ENCODE measurements at places on chromosomes 3 and 15.

- no peak for DNase-seq
Measured at GRCh38 chr15:98554272-98555172, 93.8 kb upstream of the IGF1R start.

DNA sequence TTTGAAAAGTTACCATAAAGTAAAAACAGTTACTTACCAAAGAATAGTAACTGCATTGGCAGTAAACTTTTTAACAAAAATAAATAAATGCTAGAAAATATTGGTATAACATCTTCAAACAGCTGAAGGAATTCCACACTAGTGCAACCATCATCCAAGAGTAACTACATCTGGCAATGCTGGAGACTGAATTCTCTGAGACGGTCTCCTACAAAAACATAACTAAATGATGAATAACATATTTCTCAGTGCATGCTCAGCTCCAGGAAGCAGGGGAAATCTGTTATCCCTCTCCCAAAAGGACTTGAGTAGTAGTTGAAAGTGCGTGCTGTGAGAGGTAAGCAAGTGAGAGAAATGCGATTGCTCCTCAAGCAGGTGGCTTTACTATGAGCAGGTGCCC is 526.8 kb upstream of the CCDC54 start:
- DNase-seq = no peak

- DNase-seq = no peak
Measured at GRCh38 chr3:156579427-156579851, 24.5 kb upstream of the SSR3 start.

DNA sequence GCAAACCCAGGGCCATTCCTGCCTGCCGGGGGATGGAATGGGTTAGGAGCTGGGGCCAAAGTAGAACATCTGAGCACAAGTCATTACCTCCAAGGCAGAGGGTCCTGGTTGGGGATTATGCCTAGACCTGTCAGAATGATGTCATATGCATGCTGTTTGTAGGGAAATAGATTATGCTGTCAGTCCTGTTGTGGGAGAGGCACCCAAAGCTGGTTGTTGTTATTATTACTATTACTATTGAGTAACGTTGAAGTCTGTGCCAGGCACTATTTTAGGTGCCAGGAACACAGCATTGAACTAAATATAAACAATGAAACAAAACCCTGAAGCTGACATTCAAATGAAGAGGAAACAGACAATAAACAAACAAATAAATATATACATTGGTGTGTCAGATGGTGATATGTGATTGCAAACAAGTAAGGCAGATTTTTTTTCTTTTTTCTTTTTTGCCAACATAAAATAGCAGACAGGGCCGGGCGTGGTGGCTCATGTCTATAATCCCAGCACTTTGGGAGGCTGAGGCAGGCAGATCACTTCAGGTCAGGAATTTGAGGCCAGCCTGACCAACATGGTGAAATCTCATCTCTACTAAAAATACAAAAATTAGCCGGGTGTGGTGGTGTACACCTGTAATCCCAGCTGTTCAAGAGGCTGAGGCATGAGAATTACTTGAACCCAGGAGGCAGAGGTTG is 2.0 kb downstream of the P4HTM start:
- no peak for DNase-seq

- DNase-seq = peak; percentile 78
Measured at GRCh38 chr3:195859061-195859845, 47.5 kb upstream of the MUC4 start.

- no peak for DNase-seq
Measured at GRCh38 chr3:119500901-119501300, 2.6 kb downstream of the TIMMDC1 start.
